ENCODE measurements at places on chromosomes 7 and 10. TPM values are rescaled to one million over a fixed set of nuclear protein-coding genes. Genes with fewer than 3 reads are reported as not detected.

ADAMTS14 gene
- total RNA-seq = 2.4 TPM

SPDYE16 gene
- 0.48 TPM for total RNA-seq

GPRIN2 gene
- 0.36 TPM for total RNA-seq

HHEX gene
- 22.7 TPM for total RNA-seq

GNAT3 gene
- not detected for total RNA-seq

VPS37D gene
- 1.5 TPM for total RNA-seq

GARIN1A gene
- total RNA-seq = 6.1 TPM

HOXA6 gene
- total RNA-seq = 7.6 TPM

FOXI2 gene
- 0.48 TPM for total RNA-seq

HOXA2 gene
- total RNA-seq = 4.7 TPM

ZNF25 gene
- total RNA-seq = 23.0 TPM

RNLS gene
- total RNA-seq = 9.4 TPM

STOX1 gene
- 0.39 TPM for total RNA-seq

HDAC9 gene
- total RNA-seq = 51.4 TPM

TAS2R5 gene
- 5.0 TPM for total RNA-seq

MAT1A gene
- 0.60 TPM for total RNA-seq

COL26A1 gene
- total RNA-seq = not detected

EPHA1 gene
- total RNA-seq = 0.45 TPM

IGFBP3 gene
- total RNA-seq = 143 TPM

MSMB gene
- not detected for total RNA-seq

WDR86 gene
- 2.8 TPM for total RNA-seq

NPY4R2 gene
- not detected for total RNA-seq

C7orf57 gene
- not detected for total RNA-seq

LRMDA gene
- 17.9 TPM for total RNA-seq

FXYD4 gene
- not detected for total RNA-seq

PRKCQ gene
- 0.45 TPM for total RNA-seq

TACR2 gene
- not detected for total RNA-seq

HTR7 gene
- total RNA-seq = 3.1 TPM

CYP2C8 gene
- total RNA-seq = 0.26 TPM

GRM3 gene
- not detected for total RNA-seq

ATRNL1 gene
- 27.5 TPM for total RNA-seq

ITGA8 gene
- 885 TPM for total RNA-seq

ZNF365 gene
- 2.4 TPM for total RNA-seq

LIPF gene
- not detected for total RNA-seq

SFXN4 gene
- total RNA-seq = 11.6 TPM

RSBN1L gene
- 25.4 TPM for total RNA-seq

SLC39A12 gene
- 0.32 TPM for total RNA-seq

DOCK1 gene
- 82.6 TPM for total RNA-seq

EVX1 gene
- total RNA-seq = not detected

PPP1R3A gene
- total RNA-seq = not detected

AKR1C8 gene
- total RNA-seq = 0.30 TPM

ZPBP gene
- total RNA-seq = not detected

STYXL1 gene
- total RNA-seq = 16.8 TPM

HYAL4 gene
- total RNA-seq = not detected
